Glomerular endothelial cell (primary cell): ENCODE measurements at places on chromosomes 1 and 21. TPM values are rescaled to one million over a fixed set of nuclear protein-coding genes. Genes with fewer than 3 reads are reported as not detected.

The KIF14 gene
- total RNA-seq = 2.8 and 3.6 TPM in 2 replicates

The CEP104 gene
- total RNA-seq = 30.5 and 44.9 TPM in 2 replicates

The RTCA gene
- 28.4 and 35.1 TPM in 2 replicates for total RNA-seq

The CLCN6 gene
- 11.3 and 14.1 TPM in 2 replicates for total RNA-seq

The CEPT1 gene
- 16.2 and 31.3 TPM in 2 replicates for total RNA-seq

The ABCA4 gene
- 1.5 and 7.0 TPM in 2 replicates for total RNA-seq

The TDRD10 gene
- total RNA-seq = 1.6 and 4.3 TPM in 2 replicates

The OR10X1 gene
- total RNA-seq = not detected in 2 replicates

The ANXA9 gene
- 0.19 TPM in 1 of 2 replicates, not detected in the other for total RNA-seq

The AMY1B gene
- total RNA-seq = not detected in 2 replicates

The TRIM58 gene
- 2.4 and 3.0 TPM in 2 replicates for total RNA-seq

The SMIM1 gene
- 0.82 and 2.0 TPM in 2 replicates for total RNA-seq

The CYP4B1 gene
- not detected in 2 replicates for total RNA-seq

The HCRTR1 gene
- total RNA-seq = 0.58 and 1.3 TPM in 2 replicates

The CRYZ gene
- total RNA-seq = 14.5 and 29.8 TPM in 2 replicates
